H1 (cell line): ENCODE measurements at places on chromosomes 4 and X. TPM values are rescaled to one million over a fixed set of nuclear protein-coding genes. Genes with fewer than 3 reads are reported as not detected.

Gene NKX6-1
- 0.19 and 0.45 TPM in 2 replicates for total RNA-seq

Gene ZBTB33
- total RNA-seq, result 14.4 and 14.9 TPM in 2 replicates

Gene CCNB3
- total RNA-seq, result 0.09 TPM in 1 of 2 replicates, not detected in the other

Gene MSL3
- 11.3 and 12.3 TPM in 2 replicates for total RNA-seq

Gene PPBP
- 0.43 TPM in 1 of 2 replicates, not detected in the other for total RNA-seq

Gene MGARP
- 2.5 and 2.8 TPM in 2 replicates for total RNA-seq

Gene CENPVL2
- total RNA-seq, result 2.9 and 3.2 TPM in 2 replicates

Gene TGIF2LX
- not detected in 2 replicates for total RNA-seq

Gene GLOD5
- total RNA-seq, result not detected in 2 replicates

Gene CXCL13
- total RNA-seq, result not detected in 2 replicates

Gene PDE5A
- total RNA-seq, result 29.5 and 32.4 TPM in 2 replicates

- no peak overlapping the region for H3K4me3 ChIP-seq
- no peak for DNase-seq
- no peaks in the 10 kb centered on the region for H3K27me3 ChIP-seq
- no peaks in the 10 kb centered on the region for H3K4me1 ChIP-seq
Observed at GRCh38 chr4:155745984-155746383, 12.8 kb upstream of the GUCY1B1 start.

DNA sequence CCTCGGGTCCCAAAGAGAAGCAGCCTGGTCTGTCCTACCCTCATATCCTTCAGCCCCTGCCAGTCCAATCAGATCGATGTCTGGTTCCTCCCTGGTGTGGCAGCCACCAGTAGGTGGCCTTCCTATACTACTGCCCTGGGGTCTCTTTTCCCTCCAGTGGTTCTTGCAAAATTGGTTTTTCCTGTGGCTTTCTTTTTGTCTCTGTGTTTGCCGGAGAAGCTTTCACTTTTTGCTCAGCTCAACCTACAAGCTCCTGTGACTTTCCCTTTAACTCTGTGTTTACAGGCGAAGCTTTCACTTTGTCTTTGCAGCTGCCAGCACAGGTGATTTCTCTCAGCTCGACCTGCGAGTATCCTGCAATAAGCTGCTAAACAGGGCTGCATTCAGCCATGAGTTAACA, 46.8 kb downstream of the UGT2A3 start:
- no peaks in the 10 kb centered on the region for H3K27me3 ChIP-seq
- peak overlapping the region; percentile 48; the same call in 1 of the 2 replicates for H3K4me3 ChIP-seq
- H3K27ac ChIP-seq, result peak overlapping the region; percentile 96
- H3K4me1 ChIP-seq, result peaks cover 22% of the 10 kb centered on the region

GRCh38 chr4:98482503-98482846, 175.9 kb downstream of the TSPAN5 start:
- H3K27ac ChIP-seq, result no peak overlapping the region
- H3K4me1 ChIP-seq, result 0 out of 2 replicates have a peak, but pooled peaks cover 6% of the 10 kb centered on the region

GRCh38 chr4:47287735-47288134, 175.8 kb downstream of the COMMD8 start:
- H3K4me1 ChIP-seq, result 0 out of 2 replicates have a peak, but pooled peaks cover 3% of the 10 kb centered on the region
- H3K4me3 ChIP-seq, result no peak overlapping the region
- H3K27ac ChIP-seq, result no peak overlapping the region
- DNase-seq, result no peak

GRCh38 chr4:47839259-47839658, 1.4 kb upstream of the CORIN start:
- no peak overlapping the region for H3K4me3 ChIP-seq
- no peak for DNase-seq
- no peak overlapping the region for H3K27ac ChIP-seq
- peaks cover 12% of the 10 kb centered on the region; the same call in 1 of the 2 replicates for H3K27me3 ChIP-seq

- H3K4me3 ChIP-seq, result no peak overlapping the region
- H3K27me3 ChIP-seq, result no peaks in the 10 kb centered on the region; the same call in 1 of the 2 replicates
- no peak overlapping the region for H3K27ac ChIP-seq
- no peak for DNase-seq
- no peaks in the 10 kb centered on the region for H3K36me3 ChIP-seq
- H3K4me1 ChIP-seq, result peaks cover 19% of the 10 kb centered on the region; the same call in 1 of the 2 replicates
Observed at GRCh38 chrX:133980832-133981588, 4.4 kb downstream of the GPC3 start.

DNA sequence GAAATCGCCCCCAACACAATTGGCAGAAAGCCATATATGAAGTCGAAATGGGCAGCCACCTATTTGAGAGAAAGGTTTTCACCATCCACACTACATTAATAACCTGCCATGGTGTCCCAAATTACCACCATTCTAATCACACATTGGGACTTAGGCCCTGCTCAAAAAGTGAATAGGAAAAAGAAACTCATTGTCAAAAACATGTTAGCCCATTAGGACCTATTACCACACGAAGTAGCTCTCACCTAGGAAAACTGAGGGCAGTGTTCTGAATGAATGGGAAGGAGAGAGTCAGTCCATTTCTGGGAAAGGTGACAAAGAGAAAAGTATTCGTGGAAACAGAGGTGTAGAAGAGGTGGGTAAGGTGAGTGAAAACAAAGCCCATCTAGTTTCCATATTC, 60.8 kb downstream of the GPC3 start:
- H3K4me1 ChIP-seq, result peaks cover 2% of the 10 kb centered on the region; the same call in 1 of the 2 replicates
- no peak overlapping the region for H3K4me3 ChIP-seq
- H3K27ac ChIP-seq, result no peak overlapping the region
- no peaks in the 10 kb centered on the region for H3K36me3 ChIP-seq
- DNase-seq, result no peak

DNA sequence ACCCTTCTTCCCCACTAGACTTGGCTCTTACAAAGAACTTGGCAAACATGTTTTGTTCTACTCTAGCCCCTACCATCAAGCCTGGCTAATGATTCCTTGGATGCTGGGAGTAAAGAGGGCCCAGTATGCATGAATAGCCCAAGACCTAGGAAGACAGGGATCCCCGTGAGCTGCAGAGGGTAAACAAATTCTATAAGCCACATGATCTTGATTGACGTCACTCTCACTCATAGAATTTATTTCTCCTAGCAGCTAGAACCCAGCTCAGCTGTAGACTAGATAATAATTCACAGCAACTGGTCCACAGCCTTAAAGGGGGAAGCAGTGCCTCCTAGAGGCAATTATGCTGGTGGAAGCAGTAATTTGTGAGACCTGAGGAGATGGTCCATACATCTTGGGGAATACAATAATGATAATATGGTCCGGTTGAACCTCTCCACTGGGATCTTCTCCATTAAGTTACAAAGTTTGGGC, 16.1 kb upstream of the USO1 start:
- H3K36me3 ChIP-seq, result no peaks in the 10 kb centered on the region
- peaks cover 16% of the 10 kb centered on the region for H3K4me1 ChIP-seq
- no peak for DNase-seq
- H3K27ac ChIP-seq, result peak overlapping the region; percentile 8; the same call in 1 of the 2 replicates
- no peak overlapping the region for H3K4me3 ChIP-seq

GRCh38 chr4:10891866-10892265, 207.3 kb upstream of the CLNK start:
- H3K36me3 ChIP-seq, result no peaks in the 10 kb centered on the region
- no peak for DNase-seq
- H3K4me3 ChIP-seq, result no peak overlapping the region
- H3K27ac ChIP-seq, result no peak overlapping the region
- no peaks in the 10 kb centered on the region for H3K4me1 ChIP-seq

GRCh38 chr4:39719804-39720580, 22.1 kb downstream of the UBE2K start:
- H3K27ac ChIP-seq, result no peak overlapping the region
- DNase-seq, result no peak
- H3K4me3 ChIP-seq, result no peak overlapping the region
- no peaks in the 10 kb centered on the region; the same call in 1 of the 2 replicates for H3K4me1 ChIP-seq

DNA sequence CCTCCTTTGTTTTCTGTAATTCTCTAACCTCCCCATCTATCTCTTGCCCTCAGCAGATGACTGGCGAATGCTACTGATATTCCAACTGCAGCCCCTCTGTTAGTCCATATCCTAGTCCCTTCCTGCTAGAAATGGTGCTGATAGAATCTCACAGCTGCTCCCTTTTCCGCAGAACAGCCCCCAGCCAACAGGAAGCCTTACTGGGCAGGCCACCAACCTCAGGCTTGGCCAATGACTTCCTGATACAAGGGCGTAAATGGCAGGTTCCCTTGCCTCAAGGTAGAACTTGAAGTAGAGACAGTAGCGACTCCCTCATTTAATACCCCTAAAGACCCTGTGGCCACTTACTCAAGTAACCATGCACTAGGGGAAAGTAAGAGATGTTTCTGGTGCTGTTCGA, 26.7 kb upstream of the SLC2A9 start:
- H3K27me3 ChIP-seq, result no peaks in the 10 kb centered on the region
- H3K4me3 ChIP-seq, result no peak overlapping the region
- peaks cover 6% of the 10 kb centered on the region for H3K4me1 ChIP-seq
- H3K27ac ChIP-seq, result no peak overlapping the region
- DNase-seq, result no peak

- H3K4me3 ChIP-seq, result no peak overlapping the region
- H3K4me1 ChIP-seq, result no peaks in the 10 kb centered on the region
- no peaks in the 10 kb centered on the region for H3K27me3 ChIP-seq
- no peak for DNase-seq
Observed at GRCh38 chrX:113300580-113300979, 459.9 kb upstream of the AMOT start.

- no peaks in the 10 kb centered on the region for H3K36me3 ChIP-seq
- H3K4me1 ChIP-seq, result no peaks in the 10 kb centered on the region; the same call in 1 of the 2 replicates
- no peak for DNase-seq
- H3K27ac ChIP-seq, result no peak overlapping the region
Observed at GRCh38 chrX:148536961-148537360, 36.5 kb downstream of the AFF2 start.

GRCh38 chr4:20279381-20279780, 27.7 kb downstream of the SLIT2 start:
- DNase-seq, result no peak
- no peaks in the 10 kb centered on the region for H3K36me3 ChIP-seq
- no peaks in the 10 kb centered on the region; the same call in 1 of the 2 replicates for H3K4me1 ChIP-seq

- no peak overlapping the region for H3K27ac ChIP-seq
- H3K36me3 ChIP-seq, result no peaks in the 10 kb centered on the region
- H3K27me3 ChIP-seq, result no peaks in the 10 kb centered on the region
- DNase-seq, result no peak
- H3K4me1 ChIP-seq, result no peaks in the 10 kb centered on the region
Observed at GRCh38 chrX:40440866-40441265, 139.9 kb upstream of the ATP6AP2 start.

DNA sequence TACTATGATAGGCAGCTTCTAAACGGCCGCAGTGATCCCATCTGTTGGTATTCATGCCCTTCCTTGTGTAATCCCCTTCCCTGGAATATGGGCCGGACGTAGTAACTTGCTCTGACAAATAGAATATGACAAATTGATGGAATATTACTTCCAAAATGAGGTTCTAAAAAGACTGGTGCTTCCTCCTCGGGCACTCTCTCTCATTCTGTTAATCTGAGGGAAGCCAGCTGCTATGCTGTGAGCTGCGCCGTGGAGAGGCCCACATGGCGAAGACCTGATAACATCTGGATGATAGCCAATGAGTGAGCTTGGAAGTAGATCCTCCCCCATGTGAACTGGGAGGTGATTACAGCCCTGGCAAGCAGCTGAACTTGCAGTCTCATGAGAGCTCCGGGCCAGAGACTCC, 27.2 kb upstream of the SLC25A4 start:
- no peaks in the 10 kb centered on the region; the same call in 1 of the 2 replicates for H3K4me1 ChIP-seq
- no peaks in the 10 kb centered on the region for H3K36me3 ChIP-seq
- no peak overlapping the region for H3K4me3 ChIP-seq

DNA sequence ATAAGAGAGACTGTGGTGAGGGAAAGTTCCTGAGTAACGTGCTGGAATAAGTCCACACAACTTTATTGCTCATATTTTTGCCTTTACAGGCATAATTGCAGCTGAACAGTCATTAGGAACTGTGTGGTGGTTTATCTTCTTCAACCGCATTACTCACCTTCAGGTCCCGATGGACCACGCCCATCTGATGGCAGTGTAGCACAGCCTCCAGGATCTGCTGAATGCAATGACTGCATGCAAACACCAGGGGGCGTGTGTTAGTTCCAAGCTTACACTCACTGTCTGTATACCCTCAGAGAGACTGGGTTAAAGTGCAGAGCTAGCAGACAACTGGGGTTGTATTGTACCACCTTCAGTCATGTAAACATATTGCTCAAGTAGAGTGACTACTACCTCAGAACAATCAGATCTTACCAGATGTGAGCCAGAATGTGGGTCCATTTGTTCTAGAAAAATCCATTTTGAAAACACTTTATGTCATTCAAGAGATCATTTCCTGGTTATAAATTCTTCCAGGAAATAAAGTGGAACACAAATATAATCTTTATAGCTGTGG, 214.0 kb downstream of the CAMK2D start:
- peak; percentile 75 for DNase-seq
- H3K4me1 ChIP-seq, result no peaks in the 10 kb centered on the region
- no peaks in the 10 kb centered on the region for H3K27me3 ChIP-seq
- no peak overlapping the region for H3K4me3 ChIP-seq

GRCh38 chr4:20281453-20281852, 29.7 kb downstream of the SLIT2 start:
- peaks cover 3% of the 10 kb centered on the region for H3K4me1 ChIP-seq
- no peak overlapping the region for H3K4me3 ChIP-seq
- no peak overlapping the region for H3K27ac ChIP-seq
- no peaks in the 10 kb centered on the region for H3K36me3 ChIP-seq

DNA sequence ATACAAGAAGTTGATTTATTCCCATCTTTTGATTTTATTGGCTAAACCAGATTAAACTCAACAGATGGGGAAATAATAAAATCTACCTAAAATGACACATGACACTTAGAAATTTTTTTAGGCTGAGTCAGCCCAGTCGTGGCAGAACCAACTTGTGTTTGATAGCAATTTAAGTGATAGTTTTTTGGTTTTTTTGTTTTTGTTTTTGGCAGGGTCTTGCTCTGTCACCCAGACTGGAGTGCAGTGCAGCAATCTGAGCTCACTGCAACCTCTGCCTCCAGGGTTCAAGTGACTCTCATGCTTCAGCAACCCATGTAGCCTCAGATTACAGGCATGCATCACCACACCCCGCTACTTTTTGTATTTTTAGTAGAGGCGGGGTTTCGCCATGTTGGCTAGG, 370.3 kb upstream of the NOCT start:
- H3K36me3 ChIP-seq, result no peaks in the 10 kb centered on the region
- H3K4me3 ChIP-seq, result no peak overlapping the region
- no peak for DNase-seq
- no peaks in the 10 kb centered on the region for H3K27me3 ChIP-seq

- no peaks in the 10 kb centered on the region for H3K36me3 ChIP-seq
- H3K4me1 ChIP-seq, result no peaks in the 10 kb centered on the region
- H3K4me3 ChIP-seq, result no peak overlapping the region
- H3K27me3 ChIP-seq, result no peaks in the 10 kb centered on the region
- DNase-seq, result no peak
Observed at GRCh38 chrX:94107981-94108380, 434.0 kb downstream of the FAM133A start.

DNA sequence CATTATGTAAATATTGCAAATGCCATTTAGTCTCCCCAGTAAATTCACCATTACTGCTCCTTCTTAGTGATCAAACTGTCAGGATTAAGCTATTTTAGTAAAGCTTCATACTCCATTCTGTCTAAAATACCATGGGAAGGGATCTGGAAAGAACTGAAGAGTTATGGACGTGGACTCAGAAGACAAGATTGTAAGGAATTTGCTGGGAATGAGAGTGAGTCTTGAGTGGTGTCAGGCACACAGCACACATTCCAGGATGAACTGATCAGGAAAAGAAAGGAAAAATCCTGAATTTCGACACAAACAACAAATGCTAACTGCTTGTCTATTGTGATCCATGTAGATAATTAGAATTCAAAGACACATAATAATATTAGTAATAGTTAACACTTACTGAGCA, 311.0 kb downstream of the CENPC start:
- no peak overlapping the region for H3K4me3 ChIP-seq
- H3K27me3 ChIP-seq, result no peaks in the 10 kb centered on the region
- no peak overlapping the region for H3K27ac ChIP-seq
- no peaks in the 10 kb centered on the region for H3K4me1 ChIP-seq
- DNase-seq, result no peak
